Epithelial cell of proximal tubule (primary cell): ENCODE measurements at places on chromosomes 7 and 10. TPM values are rescaled to one million over a fixed set of nuclear protein-coding genes. Genes with fewer than 3 reads are reported as not detected.

CNTNAP2 gene
- 2.7 and 9.2 TPM in 2 replicates for total RNA-seq

DNA sequence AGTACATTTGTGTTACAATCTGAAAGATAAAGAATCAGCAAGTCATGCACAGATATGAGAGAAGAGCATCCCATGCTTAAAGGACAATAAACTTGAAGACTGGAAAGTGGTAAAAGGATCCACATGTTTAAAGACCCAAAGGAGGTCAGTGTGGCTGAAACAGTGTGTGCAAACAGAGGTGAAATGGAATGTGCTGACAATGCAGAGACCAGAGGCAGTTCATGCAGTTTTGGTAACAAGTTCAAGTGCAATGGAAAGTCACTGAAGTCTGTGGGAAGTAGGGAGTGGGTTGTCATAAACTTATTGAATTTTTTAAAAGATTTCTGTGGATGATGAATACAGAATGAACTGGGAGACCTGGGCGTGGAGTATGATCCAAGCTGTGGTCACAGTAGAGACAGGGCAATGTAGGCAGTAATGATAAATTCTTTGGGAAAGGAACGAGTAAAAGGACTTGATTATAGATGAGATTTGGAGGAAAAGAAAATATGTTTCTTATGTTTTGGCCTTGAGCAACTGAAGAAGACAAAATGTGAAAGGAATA lies 408.0 kb downstream of the HGF start:
- no peak for DNase-seq

GRCh38 chr10:92291921-92292845 lies 1.2 kb downstream of the MARCHF5 start:
- DNase-seq: no peak

- no peak for DNase-seq
Measured at GRCh38 chr7:128234476-128235026, 6.5 kb upstream of the LEP start.

DNA sequence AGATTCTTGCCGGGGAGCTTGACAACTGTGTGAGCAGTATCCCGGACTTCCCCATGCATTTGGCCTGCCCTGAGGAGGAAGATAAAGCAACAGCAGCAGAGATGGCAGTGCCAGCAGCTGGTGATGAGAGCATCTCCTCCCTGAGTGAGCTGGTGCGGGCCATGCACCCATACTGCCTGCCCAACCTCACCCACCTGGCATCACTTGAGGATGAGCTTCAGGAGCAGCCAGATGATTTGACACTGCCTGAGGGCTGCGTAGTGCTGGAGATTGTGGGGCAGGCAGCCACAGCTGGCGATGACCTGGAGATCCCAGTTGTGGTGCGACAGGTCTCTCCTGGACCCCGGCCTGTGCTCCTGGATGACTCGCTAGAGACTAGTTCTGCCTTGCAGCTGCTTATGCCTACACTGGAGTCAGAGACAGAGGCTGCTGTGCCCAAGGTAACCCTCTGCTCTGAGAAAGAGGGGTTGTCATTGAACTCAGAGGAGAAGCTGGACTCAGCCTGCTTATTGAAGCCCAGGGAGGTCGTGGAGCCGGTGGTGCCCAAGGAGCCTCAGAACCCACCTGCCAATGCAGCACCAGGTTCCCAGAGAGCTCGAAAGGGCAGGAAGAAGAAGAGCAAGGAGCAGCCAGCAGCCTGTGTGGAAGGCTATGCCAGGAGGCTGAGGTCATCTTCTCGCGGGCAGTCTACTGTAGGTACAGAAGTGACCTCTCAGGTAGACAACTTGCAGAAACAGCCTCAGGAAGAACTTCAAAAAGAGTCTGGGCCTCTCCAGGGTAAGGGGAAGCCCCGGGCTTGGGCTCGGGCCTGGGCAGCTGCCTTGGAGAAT lies 6.7 kb downstream of the PPRC1 start:
- no peak for DNase-seq

CISD1 gene
- 53.8 and 66.4 TPM in 2 replicates for total RNA-seq

GRCh38 chr10:86673216-86673826 lies 5.0 kb downstream of the LDB3 start:
- DNase-seq: no peak

CTAGE4 gene
- total RNA-seq: 2.8 and 3.8 TPM in 2 replicates

DNA sequence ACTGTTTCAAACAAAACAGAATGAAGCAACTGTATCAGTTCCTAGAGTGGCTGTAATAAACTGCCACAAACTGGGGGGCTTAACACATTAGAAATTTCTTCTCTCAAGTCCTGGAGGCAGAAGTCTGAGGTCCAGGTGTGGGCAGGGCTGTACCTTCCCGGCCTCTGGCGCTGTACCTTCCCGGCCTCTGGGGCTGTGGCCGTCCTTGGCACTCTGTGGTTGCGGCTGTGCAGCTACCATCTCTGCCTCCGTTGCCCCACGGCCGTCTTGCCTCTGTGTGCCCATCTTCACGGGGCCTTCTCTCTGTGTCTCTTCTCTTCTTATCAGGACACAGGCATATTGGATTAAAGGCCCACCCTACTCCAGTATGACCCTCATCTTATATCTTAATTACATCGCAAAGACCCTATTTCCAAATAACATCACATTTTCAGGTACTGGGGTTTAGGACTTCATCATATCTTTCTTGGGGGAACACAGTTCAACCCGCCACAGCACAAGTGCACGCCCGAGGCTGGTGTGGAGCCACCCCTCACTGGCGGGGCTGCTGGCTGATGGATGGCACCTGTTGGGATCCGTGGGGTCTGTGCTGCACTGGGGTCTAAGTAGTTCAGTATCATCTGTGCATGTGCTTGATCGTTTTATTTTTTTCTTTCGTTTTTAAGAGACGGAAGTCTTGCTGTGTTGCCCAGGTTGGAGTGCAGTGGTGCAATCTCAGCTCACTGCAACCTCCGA lies 123.2 kb downstream of the ACTR3B start:
- DNase-seq: no peak

ENTPD1 gene
- total RNA-seq: not detected in 2 replicates

CC2D2B gene
- total RNA-seq: 0.52 TPM in 1 of 2 replicates, not detected in the other

GRCh38 chr10:115945701-115946445 lies 327.1 kb downstream of the GFRA1 start:
- DNase-seq: no peak

UNCX gene
- 0.65 and 1.7 TPM in 2 replicates for total RNA-seq

BHLHA15 gene
- total RNA-seq: 1.8 and 2.7 TPM in 2 replicates

DNA sequence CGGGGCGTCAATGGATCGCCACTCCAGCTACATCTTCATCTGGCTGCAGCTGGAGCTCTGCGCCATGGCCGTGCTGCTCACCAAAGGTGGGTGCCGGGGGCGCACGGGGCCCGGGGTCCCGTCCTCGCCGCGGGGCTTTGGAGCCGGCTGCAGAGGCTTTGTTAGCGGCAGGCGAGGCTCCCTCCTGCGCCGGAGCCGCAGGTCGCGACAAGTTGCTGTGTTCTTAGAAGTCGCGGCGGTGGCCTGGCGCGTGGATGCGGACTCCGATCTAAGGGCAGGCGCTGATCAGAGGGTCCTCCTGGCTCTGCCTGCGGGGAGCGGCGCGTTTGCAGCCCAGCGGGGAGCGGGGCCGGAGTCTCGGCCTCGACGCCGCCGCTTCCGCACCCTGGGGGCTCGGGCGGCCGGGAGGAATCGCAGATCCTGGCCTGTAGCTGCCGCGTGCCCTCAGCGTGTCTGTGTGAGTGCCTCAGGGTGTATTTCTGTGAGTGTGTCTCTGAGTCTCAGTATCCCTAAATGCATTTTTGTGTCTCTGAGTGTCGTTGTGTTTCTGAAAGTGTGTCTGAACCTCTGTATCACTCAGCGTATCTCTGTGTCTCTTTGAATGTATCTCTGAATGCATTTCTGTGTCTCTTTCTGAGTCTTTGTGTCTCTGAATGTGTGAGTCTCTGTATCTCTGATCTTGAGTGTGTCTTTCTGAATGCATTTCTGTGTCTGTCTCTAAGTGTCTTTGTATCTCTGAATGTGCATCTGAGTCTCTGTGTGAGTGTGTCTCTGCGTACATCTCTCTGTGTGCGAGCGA lies 766 bp downstream of the BAMBI start:
- DNase-seq: no peak

IDI2 gene
- total RNA-seq: not detected in 2 replicates

DNA sequence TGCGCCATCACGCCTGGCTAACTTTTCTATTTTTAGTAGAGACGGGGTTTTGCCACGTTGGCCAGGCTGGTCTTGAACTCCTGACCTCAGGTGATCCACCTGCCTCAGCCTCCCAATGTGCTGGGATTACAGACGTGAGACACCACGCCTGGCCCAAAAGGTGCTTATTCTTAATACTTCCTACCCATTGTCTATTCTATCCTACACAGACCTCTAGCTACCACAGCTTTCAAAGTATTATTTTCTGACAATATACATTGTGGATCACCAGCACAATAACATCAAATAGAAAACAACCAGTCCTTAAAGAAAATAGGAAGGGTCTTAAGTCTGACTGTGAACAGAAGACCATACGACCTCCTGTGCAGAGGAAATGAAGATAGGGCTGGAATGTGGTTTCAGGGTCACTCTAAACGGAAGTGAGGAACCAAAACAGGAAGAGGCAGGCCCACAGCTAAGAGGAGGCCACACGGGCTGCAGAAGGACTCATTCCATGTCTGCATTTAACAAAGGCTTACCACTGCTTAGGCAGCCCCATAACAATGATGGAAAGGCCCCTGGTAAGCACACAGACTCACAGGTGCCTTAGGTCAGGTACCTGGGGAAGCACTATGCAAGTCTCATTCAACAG lies 115.2 kb downstream of the ZFAND4 start:
- DNase-seq: no peak
